ENCODE measurements at places on chromosomes 6 and 20.

- DNase-seq, result no peak
These were observed 3.8 kb downstream of the BCAS4 start for GRCh38 chr20:50798650-50799049.

DNA sequence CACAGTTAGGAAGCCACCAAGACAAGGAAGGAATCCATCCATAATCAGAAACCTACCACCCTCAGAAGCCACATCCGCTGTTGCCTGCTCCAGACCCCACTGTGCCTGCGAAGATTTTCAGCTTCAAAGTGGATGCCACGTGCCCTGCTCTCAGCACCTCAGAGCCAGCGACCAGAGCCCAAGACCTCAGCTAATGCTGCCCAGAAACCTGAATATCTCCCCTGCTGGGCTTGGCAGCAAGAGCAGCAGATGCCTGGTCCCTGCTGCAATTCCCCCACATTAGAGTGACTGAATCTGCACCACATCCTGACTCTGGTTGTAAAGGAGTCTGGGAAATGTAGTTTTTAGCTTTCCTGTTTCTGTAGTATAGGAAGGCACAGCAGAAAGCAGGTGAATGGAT, 10.7 kb upstream of the ULBP3 start:
- no peak for DNase-seq

DNA sequence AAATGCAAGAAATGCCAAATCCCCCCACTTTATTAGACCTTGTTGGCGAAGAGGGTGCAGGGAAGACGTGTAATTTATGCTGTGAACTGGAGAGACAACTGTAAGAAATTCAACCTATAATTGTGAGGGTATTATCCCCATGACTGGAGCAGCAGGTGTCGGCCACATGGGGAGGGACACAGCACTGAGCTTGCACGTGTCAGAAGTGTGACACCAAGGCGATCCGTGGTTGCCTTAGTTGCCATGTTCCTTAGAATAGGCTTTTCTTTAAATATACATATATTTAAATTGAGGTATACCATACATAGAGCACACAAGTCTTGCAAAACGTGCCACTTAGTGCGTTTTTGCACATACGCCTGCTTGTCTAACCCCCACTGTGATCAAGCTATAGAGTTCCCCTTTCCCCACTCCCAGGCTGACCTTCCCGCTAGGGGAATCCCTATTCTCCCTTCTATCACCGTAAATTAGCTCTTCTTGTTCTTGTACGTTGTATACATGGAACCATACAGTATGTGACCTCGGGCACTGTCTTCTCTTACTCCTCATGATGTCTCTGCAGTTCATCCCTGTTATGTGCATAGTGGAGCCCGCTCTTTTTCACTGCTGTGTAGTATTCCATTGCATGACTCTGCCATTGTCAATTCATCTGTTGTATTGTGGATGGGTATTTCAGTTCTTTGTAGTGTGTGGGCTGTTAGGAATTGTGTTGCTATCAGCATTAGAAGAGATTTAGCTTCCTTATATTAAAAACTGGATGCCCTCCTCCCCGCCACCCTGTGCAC, 81.6 kb upstream of the PMEPA1 start:
- no peak for DNase-seq

- no peak for DNase-seq
These were observed 937.8 kb upstream of the MANEA start for GRCh38 chr6:94639564-94639963.

DNA sequence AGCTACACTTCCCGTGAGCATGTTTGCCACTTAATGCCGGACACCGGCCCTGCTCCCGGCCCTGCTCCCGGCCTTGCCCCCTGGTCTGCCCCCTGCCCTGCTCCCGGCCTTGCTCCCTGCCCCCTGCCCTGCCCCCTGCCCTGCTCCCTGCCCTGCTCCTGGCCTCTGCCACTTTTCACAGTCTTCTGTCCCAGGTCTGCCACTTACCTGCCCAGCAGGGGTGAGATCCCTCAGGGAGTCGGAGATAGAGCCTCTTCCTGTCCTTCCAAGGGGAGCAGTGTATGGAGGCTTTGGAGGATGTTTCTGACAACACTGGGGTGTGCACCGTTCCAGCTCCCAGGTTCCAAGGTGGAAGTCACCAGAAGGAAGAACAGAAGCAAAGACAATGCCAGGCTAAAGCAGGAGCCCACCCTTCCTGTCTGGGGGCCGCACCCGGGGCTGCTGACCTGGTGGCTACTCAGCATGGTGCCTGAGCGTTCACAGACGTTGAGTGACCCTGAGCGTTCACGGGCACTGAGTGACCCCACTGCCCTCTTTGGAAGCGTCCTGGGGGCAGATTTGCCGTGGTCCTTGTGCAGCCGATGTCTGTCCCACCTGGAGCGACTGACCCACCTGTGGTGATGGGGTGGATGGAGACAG, 199.8 kb downstream of the DLL1 start:
- DNase-seq, result no peak

DNA sequence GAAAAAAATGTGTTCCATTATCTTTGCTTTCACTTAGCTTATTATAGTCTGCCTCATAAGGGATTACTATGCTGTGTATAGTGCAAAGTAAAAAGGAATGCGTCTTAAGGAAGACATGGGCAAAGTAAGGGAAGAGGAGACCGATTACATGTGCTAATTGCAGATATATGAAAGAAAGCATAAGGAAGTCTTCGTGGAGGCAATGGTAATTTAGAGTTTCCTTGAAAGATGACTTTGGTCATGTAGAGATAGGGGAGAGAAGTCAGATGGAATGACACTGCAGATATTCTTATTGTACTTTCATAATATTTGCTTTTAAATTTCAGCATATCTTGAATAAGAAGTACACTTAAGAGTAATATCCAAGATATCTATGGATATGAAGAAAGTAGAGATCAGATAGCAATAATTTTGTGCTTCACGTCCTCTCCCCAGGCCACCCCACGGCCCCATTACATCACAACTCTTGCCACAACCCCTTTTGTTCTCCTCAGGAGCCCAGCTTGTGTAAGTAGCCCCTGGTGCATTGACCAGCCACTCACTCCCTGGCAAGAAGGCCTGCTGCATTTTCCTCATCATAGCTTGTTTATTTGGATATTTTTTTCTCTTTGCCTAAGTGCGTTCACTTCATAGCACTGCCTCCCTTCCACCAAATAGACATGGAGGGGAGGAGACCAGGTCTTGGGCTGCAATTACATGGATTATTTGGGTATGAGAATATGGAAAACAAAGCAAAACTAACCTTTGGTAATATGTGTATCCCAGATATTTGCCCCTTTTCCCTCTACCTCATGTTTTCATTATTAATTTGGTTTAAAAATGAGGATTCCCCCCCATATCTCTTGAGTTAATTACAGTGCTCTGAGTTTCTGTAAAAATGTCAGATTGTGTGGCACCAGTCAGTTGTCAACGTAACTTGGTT, 30.7 kb upstream of the COL10A1 start:
- no peak for DNase-seq

DNA sequence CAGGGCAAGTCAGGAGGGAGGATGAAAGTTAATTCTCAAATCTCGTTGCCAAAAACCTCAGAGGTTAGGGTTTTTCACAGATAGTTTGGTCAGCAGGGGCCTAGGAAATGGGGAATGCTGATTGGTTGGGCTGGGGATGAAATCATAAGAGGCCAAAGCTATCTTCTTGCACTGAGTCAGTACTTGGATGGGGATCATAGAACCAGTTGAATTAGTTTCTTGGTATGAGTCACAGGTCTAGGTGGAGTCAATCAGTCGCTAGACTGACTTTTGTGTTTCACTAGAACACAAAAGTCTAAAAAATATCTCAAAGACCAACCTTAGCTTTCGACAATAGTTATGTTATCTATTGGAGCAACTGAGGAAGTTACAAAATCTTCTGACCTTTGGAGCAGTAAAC, 368.5 kb downstream of the TBC1D32 start:
- DNase-seq, result no peak

- DNase-seq, result no peak
These were observed 165.8 kb downstream of the KIF16B start for GRCh38 chr20:16407251-16408067.

- no peak for DNase-seq
These were observed 4.1 kb upstream of the ADISSP start for GRCh38 chr20:3771552-3772058.

DNA sequence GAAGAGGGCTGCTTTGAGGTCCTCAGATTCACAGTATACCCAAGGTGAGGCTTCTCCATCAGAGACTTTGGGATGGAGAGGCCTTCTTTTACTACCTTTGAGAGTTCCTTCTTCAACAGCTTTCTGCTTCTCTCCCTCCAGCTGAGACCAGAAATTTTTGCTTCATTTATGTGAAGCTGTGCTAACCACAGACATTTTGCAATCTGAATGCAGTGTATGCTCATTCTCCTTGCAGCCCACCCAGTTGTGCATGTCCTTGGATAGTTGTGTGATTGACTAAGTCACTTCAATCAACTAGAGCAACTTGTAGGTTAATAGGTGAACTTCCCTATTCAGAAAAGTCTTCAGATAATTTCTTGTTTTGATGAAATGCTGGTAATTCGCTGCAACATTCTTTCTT, 20.1 kb downstream of the DCBLD1 start:
- no peak for DNase-seq

DNA sequence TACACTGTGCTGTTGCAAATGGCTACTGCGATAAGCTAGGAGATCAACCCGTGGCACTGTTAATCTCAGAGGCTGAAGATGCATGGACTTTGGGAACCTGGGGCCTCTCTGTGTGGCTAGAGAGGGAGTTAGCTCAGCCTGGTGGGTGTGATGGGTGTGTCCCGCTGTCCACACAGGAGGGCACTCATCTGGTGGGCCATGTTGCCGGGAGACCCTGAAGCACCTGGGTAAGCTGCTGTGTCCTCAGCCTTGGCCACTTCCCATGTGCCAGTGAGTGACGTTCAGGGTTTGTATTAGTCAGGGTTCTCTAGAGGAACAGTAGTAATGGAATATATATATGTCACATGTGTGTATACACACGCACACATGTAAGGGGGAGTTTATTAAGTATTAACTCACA, 132.7 kb downstream of the ERMARD start:
- no peak for DNase-seq

DNA sequence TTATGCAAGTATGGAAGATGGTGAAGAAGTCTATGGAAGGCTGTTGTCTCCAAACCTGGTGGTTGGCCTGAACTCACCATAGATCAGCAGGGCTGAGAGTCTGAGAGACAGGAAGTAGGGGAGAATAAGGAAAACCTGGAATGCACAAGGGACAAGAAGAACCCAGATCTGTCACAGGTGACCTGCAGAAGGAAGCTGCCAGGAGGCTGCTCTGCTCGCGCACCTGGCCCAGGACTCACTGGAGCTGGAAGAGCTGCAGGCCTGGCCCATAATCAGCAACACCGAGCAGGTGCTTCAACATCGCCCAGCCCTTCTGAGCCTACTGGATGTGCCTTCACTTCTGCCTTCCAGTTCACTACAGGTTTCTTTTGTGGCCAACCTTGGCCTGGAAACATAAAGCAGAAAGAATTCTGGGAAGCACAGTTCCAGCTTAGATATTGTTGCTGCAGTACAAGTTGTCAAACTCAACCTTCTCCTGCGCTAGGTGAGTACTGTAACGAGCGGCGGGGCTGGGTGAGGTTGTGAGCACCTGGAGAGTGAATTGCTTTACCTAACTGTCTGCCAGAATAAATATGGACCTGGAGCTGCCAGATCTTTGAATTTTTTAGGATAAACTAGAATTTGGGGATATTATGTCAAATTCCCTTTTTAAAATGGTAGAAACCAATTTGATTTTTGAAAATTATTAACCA, 82.4 kb downstream of the CDH26 start:
- no peak for DNase-seq

DNA sequence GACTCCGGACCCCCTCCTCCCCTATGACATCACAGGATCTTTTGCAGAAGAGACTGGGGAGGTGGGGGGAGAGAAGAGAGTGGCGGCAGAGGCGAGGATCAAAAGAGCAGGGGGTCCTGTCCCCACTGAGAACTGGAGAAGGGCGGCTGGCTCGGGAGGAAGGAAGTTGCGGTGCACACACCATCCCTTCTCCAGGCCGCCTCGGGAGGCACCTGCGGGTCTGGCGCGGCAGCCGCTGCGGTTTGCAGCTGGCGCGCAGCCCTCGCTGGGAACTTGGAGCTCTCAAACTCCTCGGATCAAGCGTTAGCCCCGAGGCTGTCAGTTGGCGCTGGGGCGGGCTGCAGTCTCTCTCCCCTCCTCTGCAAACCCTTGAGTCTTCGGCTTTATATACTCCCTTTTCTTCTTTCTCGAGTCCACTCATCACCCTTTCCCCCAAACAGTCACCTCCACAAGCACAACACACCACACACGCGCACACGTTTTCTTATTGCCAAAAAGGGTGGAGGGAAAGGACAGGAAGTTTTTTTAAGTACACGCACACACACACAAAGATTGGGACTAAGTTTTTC, 180.7 kb downstream of the TBXT start:
- DNase-seq, result no peak

DNA sequence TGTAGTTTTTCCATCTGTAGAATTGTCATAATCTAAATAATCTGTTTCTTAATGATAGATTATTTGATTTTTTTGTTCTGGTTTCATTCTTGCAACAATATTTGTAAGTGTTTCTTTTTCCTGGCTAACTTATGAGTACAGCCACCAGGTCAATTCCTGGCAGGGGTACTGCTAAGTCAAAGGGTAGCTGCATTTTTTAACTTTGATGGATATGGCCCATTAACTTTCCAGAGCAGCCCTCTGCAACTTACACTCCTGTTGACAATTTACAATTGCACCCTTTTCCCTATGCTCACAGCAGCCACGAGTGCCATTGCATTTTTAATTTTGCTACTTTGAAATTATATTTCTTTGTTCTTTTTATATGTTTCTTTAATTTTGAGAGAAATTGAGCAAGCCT, 209.3 kb upstream of the CST7 start:
- DNase-seq, result no peak

GRCh38 chr20:12270863-12271262, 353.2 kb downstream of the BTBD3 start:
- DNase-seq, result no peak

- DNase-seq, result no peak
These were observed 99.3 kb downstream of the BMP2 start for GRCh38 chr20:6866741-6867140.

GRCh38 chr6:93972791-93973190, 553.4 kb upstream of the EPHA7 start:
- DNase-seq, result no peak

DNA sequence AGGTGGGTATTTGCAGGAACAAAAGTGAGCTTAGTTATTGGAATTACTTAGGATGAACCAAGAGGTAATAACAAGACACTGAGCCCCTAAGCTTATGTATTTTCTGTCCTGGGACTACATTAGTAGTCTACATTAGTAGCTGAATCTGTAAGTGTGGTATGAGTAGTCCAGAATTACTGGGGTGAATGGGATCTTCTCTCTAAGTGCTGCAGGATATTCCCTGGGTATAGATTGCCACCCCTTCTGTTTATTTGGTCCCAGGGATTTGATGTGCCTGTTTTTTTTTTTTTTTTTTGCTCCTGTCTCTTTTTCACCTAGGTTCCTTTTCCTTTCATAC, 5.9 kb downstream of the CD2AP start:
- DNase-seq, result no peak

DNA sequence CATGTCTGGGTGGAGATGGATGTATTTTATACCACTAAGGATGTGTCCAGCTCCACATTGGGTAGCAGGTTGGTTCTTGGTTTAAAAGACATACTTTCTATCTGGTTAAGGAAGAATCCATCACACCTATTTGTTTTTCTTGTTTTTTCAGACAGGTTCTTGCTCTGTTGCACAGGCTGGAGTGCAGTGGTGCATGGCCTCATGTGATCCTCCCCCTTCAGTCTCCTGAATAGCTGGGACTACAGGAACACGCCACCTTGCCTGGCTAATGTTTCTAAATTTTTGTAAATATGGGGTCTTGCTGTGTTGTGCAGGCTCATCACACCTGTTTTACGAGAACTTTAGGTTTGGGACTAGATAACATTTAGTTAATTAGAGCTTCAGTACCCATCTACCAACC, 115.7 kb upstream of the PRND start:
- no peak for DNase-seq

GRCh38 chr6:100461917-100462705, 2.6 kb downstream of the SIM1 start:
- DNase-seq, result no peak
